Left renal cortex interstitium (tissue), 4 donors: ENCODE measurements at places on chromosomes 6 and 20.

DNA sequence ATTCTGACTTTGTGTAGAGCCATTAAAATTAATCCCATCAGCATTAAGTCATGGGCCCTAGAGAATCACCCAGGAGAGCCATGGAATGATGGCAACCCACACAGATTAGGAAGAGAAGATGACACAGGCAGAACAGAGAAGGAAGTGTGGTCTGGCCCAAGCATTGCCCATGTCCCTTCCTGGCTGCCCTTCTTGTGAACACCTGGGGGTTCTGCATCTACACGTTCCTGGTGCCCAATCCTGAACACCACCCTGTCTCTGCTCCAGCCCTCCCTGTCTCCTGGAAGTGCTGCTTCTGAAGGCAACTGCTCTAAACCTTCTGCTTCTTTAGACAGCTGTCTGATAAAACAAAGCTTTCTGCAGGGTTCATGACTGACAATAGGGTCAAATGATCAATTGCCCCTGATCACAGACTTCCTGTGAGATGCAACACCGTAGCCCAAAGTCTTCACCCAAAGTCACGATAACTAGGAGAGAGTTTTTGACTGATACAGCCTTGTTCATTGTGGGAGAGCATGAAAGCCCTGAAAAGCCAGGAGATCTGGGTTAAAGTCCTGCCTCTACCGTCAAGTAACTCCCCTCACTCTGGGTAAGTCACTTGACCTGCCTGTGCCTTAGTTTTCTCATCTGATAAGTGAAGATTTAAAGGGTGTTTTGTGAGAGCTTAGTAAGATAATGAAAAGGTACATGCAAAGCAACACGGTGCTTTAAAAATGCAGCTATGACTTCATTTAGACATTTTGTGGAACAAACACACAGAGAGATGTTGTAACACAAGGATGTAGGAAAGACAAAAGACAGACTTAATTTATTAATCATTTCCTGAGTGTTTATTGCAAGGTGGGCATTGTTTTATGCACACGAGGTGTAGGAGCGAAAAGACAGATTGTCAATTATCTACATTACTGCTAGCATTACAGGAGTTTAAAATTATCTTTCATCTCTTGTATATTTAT is 291.2 kb upstream of the STXBP5 start:
- no peak for DNase-seq

DNA sequence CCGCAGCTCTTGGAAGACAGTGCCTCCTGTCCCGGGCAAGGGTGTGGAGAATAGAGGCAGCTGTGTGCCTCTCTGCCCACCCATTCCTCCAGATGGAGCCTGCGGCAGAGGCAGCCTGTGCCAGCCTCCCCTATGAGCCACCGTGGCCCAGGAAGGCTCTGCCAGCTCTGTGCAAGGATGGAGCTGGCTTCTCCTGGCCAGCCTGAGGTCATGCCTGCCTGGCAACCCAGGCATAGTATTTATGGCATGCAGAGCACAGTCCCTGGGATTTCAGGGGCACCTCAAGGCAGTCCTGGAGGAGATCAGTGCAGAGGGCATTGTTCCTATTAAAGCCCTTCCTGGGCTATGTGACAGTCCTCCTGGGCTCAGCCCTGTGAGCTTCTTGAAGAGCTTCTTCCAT is 1.5 kb downstream of the EPB41L1 start:
- DNase-seq: no peak

- no peak for DNase-seq
These were observed 827.3 kb downstream of the DHX35 start for GRCh38 chr20:39789411-39789810.

DNA sequence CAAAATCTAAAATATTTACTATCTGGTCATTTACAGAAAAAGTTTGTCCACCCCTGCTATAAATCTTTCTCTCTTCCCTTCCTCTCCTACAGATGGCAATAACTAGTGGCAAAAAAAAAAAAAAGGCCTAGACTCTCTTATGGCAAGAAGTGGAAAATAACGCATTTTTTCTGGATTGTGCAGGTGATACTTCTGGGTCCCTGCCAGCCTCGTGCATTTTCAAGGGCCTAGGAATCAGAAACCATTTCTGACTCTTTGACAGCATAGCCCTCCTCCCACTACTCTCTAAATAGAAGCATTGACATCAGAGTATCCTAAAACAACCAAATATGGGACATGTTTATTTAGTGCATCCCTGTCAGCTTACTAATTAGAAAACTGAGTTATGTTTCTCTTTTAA is 251.0 kb downstream of the KHDC1L start:
- DNase-seq: no peak

DNA sequence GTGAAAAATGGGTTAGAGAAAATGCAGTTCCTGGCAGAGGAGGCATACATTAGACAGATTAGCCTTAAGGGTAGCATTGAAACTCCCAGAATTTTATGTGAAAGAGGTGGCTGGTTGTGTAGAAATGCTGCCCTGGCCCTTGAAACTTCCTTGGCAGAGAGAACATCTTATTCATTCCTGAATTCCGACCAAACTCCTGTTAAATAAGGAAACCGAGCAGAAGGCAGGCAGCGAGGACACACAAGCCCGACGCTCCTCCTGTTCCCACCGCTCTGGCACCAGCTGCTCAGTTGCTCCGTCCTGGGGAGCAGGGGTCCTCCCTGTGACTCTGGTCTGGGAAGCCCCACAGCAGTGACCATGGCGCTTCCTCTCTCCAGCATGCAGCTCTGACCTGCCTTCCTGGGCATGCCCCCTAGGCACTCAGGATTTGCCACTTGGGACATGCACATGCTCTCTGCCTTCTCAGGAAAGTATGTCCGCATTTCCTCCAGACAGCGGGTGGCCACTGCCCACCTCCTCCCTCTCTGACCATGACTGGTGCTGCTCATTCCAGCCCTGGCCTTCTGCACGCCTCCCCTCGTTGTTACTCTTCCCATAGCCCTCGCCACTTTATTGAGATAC is 35.2 kb upstream of the CLDN20 start:
- no peak for DNase-seq
